Globus pallidus (tissue), 1 donor: ENCODE measurements at places on chromosomes 12 and 14.
A peak's percentile ranks its signal among the peaks of the same experiment; 100 is the strongest.

DNA sequence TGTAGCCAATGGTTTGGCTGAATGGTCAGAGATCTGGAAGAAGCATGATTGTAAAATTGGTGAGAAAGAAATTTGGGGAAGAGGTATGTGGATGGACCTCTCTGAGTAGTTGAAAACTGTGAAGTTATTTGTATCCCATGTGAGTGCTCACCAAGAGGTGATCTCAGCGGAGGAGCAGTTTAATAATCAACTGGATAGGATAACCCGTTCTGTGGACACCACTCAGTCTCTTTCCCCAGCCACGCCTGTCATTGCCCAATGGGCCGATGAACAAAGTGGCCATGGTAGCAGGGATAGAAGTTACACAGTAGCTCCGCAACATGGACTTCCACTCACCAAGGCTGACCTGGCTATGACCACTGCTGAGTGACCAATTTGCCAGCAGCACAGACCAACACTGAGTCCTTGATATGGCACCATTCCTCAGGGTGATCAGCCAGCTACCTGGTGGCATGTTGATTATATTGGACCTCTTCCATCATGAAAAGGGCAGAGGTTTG lies 257.4 kb upstream of the ATXN7L3B start:
- no peak for DNase-seq

- no peak for DNase-seq
Observed at GRCh38 chr12:75864161-75864560, 167.4 kb downstream of the PHLDA1 start.

GRCh38 chr14:54854181-54854580 lies 48.4 kb downstream of the GCH1 start:
- no peak for DNase-seq

- no peak for DNase-seq
Observed at GRCh38 chr12:88471331-88472045, 108.8 kb downstream of the KITLG start.

DNA sequence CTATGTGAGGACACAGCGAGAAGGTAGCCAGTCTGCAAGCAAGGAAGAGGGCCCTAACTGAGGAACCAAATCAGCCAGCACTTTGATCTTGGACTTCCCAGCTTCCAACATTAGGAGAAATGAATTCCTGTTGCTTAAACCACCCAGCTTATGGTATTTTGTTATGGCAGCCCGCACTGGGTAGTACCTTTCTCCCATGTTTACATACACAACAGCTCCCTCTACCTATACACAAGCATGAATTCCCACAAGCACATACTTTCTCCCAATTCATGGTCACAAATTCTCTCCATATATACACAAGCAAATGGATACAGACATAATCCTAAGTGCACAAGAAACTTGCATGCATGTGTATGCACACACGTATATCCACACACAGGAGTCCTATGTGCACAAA lies 7.4 kb downstream of the ITGB7 start:
- DNase-seq: no peak

GRCh38 chr12:32039347-32039746 lies 67.3 kb upstream of the BICD1 start:
- DNase-seq: no peak

- DNase-seq: no peak
Observed at GRCh38 chr14:29749327-29749726, 178.3 kb downstream of the PRKD1 start.

GRCh38 chr12:113788020-113788856 lies 177.9 kb downstream of the RBM19 start:
- DNase-seq: no peak

GRCh38 chr12:49367381-49368239 lies at the start of gene SPATS2:
TSS of gene SPATS2 (plus strand) at chr12:49367462. CDS start at chr12:49461013, 93,551 bp downstream.
- DNase-seq: no peak

- no peak for DNase-seq
Observed at GRCh38 chr14:36518031-36518585, 1.9 kb downstream of the NKX2-1 start.

- DNase-seq: no peak
Observed at GRCh38 chr12:55718624-55719275, 1.4 kb upstream of the RDH5 start.

- no peak for DNase-seq
Observed at GRCh38 chr12:4115570-4115969, 158.0 kb upstream of the CCND2 start.

DNA sequence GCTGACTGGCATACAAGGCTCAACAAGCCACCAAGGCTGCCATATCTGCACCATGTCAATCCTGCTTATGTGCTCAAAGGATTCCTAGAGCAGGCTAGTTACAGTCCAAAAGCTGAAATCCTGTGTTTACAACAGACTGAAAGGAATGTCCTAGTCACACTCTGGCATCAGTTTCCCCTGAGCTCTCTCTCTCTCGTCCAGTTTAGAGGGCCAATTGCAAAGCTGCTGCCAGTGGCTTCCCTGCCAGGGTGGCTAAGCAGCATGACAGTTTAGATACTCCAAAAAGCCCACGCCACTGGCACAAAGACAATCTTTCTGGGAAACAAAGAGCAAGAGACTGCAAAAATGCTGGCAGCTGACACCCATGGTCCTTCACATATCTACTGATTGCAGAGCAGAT lies 392.1 kb downstream of the RPS29 start:
- DNase-seq: no peak

GRCh38 chr12:91940826-91941570 lies 204.6 kb downstream of the BTG1 start:
- no peak for DNase-seq

- peak; percentile 13 for DNase-seq
Observed at GRCh38 chr14:28057359-28058296, 709.0 kb upstream of the FOXG1 start.

DNA sequence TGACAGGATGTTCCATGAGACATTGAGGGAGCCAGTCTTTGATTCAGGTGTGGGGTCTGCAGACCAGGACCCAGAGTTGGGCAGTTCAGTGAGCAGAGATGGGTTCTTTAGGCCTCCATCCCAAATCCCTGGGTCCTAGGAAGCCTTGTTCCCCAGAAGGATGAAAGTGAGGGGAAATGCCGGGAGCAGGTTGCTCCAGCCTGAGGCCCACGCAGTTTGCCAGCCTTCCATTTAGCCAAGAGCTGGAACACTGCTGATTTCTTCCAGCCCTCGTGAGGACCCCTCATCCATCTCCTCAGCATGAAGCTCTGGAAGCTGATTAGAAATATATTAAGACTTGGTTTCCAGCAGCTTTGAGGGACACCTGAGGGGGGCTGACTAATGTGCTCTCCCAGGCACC lies 12.1 kb downstream of the C14orf132 start:
- DNase-seq: no peak

DNA sequence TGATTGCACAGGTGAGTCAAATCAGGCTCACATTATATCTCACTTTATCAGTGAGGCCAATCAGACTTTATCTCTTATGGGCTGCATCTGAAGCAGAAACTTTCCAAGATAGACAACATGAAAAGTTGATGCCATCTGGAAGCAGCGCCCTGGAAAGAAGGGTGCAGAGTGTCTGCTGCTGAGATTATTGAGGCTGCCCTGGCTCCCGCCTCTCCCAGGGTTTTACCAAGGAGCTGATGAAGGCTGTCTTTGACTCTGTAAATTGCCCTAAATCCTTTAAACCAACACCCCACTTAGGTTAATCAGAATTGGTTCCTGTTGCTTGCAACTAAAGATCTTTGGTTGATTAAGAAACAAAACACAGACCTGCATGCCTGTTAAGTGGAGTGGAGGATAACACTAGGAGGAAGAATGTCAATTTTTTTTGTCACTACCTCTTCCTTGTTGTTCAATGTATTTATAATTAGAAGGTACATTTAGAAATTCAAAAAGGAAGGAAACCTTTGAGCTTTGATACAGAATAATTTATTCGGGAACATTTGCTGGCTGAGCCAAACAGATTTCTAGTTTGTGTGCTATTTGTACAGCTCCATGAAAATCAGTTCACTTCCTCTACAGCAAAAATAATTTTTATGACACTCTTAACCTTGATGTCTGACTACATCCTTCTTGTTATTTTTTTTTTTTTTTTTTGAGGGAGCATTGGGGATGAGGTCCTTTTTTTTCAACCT lies 104.1 kb downstream of the VEZT start:
- no peak for DNase-seq

- no peak for DNase-seq
Observed at GRCh38 chr12:8031872-8032241, 659 bp upstream of the FOXJ2 start.

DNA sequence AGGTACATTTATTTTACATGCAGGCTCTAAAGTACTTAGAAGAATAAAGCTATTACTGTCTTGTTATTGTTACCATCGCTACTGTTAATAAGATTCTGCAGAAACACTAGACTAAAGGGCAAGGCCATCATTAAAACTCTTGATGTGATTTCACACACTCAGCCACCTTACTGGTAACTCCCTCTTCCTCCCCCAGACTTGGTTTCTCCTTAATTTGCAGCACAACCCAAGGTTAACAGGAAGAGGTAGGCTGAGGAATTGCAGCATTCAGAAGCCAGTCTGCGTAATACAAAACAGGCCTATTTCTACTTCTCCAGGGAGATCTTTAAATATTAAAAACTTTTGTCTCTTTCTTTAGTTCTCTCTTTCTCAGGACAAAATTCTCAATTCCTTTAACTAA lies 210.3 kb downstream of the BTG1 start:
- DNase-seq: no peak

GRCh38 chr14:76077340-76077739 lies 74.4 kb upstream of the GPATCH2L start:
- no peak for DNase-seq

DNA sequence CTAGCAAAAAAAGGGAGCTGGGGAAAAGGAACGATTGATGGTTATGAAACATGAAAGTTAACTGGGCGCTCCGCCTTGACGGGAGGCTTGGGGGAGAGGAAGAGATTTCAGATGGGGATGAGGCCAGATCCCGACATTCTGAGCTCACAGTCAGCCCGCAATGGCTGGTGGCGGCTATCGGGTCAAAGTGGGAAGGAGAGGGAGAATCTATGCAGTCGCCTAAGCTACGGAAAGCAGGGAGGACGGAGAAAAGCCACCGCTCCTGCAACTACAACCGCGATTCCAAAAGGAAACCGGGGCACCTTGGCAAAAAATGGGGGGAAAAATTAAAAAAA lies 502 bp downstream of the MPHOSPH9 start:
- no peak for DNase-seq

- DNase-seq: peak; percentile 37
Observed at GRCh38 chr12:52582971-52583456, 9.4 kb upstream of the KRT74 start.

- DNase-seq: peak; percentile 20
Observed at GRCh38 chr14:57066887-57067513, 201.7 kb downstream of the EXOC5 start.

- no peak for DNase-seq
Observed at GRCh38 chr14:88866305-88866704, 41.9 kb downstream of the TTC8 start.

- no peak for DNase-seq
Observed at GRCh38 chr14:73935666-73936065, 14.2 kb downstream of the FAM161B start.

DNA sequence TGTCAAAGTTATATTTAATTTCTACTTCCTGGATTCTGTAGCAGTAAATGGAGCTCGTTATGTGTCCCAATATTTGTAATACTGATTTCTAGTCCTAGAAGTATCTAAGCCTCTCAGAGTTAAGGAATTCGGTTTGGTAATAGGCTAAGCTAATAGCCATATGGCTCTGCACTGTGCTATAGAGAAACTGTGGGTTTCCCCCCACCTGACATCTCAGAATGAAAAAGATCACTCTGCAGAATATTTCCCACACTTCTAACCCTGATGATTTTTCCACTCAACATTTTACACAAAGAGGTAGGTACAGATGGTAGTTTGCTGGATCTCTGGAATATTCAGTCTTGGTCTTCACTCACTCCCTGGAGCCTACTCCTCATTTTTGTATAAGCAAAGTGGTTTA lies 71.2 kb downstream of the BORCS5 start:
- no peak for DNase-seq

- no peak for DNase-seq
Observed at GRCh38 chr12:1820191-1820895, at the start of gene LRTM2. TSS of gene LRTM2 (plus strand) at chr12:1820565. CDS start at chr12:1828149, 7,584 bp downstream.
